ENCODE measurements at places on chromosomes 6 and 20. TPM values are rescaled to one million over a fixed set of nuclear protein-coding genes. Genes with fewer than 3 reads are reported as not detected.

The BPHL gene
- total RNA-seq = 15.7 TPM

The SYNDIG1 gene
- 17.9 TPM for total RNA-seq

DNA sequence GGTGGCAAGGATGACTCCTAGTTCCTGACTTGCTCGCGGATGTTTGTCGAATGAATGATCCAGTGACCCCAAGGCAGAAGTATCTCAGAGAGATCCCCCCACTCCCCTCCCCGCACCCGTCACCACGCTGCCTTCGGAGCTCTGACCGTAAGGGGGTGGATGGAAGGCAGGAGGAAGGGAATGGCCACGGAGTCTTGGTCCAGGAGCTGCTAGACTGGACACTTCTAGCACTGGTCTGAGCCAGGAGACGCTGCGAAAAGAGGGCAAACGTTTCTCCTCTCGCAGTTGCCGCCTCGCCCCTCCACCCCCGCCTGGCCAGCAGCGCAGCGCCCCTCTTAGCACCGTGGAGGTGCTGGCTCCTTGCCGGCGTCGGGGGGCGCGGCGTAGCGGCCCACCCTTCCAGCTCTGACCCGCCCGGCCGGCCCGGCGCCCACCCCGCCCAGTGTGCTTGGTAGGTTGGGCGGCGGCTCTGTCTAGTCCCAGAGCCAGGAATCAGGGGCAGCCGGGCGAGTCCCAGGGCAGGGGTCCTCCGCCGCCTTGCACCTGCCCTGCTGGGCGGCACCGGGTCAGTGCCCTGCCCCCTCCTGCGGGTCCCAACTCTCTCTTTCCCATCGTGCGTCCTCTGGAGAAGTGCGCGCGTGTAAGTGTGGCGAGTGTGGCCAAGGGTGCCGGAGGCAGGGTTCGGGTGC lies 2.4 kb upstream of the DBNDD2 start:
- no peak for DNase-seq

DNA sequence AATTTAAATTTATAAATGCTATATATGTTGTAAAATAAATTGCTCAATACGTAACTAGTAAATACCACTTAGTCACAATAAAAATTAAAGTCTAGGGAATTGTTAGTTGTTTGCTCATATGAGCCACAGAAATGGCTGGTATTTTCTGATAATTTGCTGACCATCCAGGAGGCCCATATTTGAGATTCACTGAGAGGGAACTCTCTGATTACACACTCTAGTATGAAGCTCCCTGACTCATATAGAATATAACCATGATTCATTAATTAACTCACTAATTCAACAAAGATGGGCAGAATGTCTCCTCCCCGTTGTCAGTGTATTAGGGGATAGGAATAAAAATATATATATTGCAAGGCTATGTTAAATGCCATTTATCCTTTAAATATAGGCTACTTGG lies 46.6 kb upstream of the TMEM30A start:
- no peak for DNase-seq

- DNase-seq = no peak
Observed at GRCh38 chr6:141134723-141135122, 998.0 kb upstream of the GJE1 start.

DNA sequence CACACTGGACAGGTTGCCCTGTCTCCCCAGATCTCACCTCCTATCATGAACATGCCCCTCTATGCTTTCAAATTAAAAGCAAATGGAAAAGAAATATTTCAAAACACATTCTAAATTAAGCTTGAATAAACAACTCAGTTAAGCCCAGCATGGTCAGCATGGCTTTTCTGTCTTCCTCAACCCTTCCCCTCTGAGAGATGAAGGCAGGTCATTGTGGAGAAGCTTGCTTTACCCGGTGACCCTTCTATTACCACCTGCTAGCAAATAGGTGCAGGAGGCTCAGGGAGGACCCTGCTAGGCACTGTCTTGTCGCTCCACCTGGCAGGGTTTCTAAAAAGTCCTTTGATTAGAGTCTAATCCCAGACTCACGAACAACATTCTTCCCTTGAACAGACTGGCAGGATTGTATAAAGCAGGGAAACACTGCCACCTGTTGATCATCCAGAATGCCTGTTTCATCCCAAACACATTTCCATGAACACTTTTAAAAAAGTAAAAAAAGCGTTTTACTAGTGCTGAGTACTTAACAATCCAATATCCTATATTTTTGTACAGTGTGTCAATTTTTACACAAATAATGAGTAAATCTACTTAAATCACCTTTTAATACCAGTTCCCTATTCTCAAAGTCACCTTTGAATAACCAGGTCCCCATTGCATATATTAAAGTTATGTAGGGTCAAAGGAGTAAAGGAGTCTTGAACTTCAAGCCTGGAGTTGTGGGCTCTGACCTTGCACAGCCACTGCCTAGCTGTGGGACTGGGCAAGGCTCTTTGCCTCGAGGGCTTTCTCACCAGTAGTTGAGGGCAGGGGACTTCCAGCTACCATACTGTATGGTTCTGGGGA lies 75.5 kb downstream of the GPR6 start:
- DNase-seq = no peak

The LTA gene
- 0.27 TPM for total RNA-seq

DNA sequence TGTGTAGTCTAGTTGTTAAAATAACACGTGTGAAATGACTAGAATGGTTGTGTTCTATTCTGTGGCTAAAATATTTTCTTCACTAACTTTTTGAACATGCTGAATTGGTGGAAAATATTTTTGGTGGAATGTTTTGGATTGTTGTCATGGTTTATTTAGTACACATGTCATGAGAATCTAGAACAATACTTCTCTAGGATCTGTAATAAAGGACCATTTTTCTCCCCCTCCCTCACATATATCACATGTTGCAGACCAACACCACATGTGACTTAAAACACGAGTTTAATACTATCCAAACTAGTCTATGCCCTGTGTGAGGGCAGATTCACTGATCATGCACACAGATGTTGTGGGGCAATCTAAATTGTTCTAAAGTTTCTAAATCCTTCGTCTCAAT lies 29.2 kb downstream of the FIG4 start:
- no peak for DNase-seq

The TRIM10 gene
- 0.62 TPM for total RNA-seq

The BYSL gene
- total RNA-seq = 16.0 TPM

DNA sequence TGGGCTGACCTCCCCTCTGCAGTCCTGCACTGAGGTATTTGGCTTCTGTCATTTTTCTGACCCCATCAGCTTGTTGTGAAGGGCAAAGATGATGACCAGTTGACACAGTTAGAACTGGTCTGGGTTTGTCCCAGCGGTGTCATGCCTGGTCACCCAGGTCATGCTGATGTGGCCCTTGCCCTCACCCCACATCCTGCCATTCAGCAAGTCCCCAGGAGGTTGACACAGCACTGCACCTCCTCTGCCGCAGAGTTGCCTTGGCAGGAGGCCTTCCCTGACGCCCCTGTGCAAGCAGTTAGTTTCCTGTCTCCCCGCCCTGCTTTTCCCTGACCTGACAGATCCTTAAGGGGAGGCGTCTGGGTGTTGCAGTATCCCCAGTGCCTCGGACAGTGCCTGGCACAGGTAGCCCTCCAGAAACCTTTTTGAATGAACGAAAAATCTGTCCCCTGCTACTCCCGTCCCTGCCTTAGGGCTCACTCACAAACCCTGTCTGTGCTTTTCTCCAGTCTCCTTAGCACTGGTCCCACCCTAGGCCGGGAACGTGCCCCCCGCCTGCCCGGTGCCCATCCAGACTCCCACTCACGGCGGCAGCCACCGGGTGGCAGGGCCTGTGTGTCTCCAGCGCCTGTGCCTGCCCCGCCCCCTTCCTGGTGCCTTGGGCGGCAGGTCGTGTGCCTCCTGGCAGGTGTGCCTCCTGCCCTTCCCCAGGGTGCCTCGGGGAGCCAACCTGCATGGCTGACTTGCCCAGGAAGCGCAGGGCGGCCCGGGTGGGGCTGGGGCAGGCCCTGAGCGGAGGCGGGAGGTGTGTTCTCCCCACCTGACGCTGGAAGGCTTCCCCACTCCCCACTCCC lies 146.3 kb upstream of the RNF24 start:
- no peak for DNase-seq

The SDC4 gene
- total RNA-seq = 77.7 TPM
